ENCODE measurements at places on chromosomes 13 and 19.

GRCh38 chr13:97108530-97108900 lies 113.6 kb upstream of the MBNL2 start:
- no peak for DNase-seq

GRCh38 chr19:12695096-12695495 lies 1.3 kb downstream of the FBXW9 start:
- no peak for DNase-seq

DNA sequence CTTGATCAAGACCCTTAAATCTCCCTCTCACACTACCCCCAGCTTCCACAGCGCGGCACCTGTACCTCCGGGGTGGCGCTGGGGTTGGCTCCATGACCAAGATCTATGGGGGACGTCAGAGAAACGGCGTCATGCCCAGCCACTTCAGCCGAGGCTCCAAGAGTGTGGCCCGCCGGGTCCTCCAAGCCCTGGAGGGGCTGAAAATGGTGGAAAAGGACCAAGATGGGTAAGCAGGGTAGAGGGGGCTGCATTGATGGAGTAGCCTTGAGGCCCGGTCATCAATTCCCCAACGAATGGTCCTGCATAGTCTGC lies 8.1 kb upstream of the CD79A start:
- DNase-seq, result no peak

DNA sequence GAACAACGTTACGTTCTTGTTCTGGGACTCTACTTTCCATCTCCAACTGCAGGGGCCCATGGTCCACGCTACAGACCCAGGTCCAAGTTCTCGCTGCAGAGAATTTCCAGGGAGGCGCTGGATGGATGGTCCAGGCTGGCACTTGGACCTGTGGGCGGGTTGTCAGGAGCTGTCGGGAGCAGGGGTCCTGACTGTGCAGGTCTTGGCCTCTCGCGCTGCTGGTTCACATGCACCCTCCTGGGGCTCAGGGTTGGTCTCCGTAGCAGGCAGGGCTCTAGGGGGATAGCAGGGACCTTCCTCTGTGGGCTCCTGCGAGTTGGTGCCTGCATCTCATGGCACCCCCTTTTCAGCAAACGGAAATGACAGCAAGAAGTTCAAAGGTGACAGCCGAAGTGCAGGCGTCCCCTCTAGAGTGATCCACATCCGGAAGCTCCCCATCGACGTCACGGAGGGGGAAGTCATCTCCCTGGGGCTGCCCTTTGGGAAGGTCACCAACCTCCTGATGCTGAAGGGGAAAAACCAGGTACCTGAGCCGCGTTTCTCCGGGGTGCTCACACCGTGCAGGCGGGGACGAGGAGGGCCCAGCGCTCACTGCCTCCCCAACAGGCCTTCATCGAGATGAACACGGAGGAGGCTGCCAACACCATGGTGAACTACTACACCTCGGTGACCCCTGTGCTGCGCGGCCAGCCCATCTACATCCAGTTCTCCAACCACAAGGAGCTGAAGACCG lies 6.6 kb downstream of the PTBP1 start:
- DNase-seq, result peak; percentile 24

DNA sequence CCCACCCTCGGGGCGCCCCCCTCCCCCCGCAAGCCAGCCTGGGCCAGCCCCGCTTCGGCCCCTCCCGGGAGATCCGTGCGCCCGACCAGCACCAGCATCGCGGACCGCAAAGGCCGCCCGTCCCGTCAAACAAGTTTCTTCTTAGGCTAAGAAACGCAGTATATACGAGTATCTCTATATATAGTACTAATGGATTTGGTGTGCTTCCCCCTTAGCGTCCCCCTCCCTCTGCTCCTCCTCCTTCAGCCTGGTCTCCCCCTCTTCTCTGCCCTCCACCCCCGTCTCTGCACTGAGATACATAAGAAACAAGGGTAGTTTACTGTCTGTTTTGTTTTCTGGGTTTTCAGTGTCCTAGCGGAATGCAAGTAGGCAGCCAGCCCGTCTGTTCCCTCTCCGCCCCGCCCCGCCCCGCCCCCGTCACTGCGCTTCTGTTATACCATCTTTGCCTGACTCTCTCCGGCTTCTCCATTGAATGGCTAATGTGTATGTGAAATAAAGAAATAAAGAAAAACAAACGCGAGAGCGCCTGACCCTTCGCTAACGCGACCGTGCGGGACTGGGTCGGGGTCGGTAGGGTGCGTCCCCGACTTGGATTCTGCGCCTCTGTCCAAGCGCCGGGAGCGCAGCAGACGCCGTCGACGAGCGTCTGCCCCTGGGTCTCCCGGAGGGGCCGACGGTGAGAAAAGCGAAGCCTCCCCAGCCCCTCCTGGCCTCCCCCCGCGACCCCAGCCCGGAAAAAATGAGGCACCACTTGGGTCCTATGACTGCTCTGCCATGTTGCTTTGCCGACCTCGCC lies 4.2 kb downstream of the LYL1 start:
- peak; percentile 83 for DNase-seq

DNA sequence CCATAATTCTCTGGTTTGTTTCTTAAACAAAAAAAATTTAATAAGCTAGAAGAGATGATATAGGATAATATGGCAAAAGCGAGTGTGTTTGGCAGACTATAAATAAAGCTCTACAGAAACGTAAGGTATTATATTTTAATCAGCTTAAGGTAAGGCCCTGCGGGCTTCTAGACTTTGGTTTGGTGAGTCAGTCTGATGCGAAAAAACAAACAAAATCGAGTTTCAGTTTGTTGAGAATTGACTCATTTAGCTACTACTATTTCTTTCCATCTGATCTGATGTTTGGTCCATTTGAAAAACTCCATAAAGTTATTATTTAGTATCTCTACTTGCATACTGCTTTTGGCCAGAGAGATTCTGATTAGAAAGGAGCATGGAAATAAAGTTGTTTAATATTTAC lies 138.0 kb downstream of the MIPEP start:
- DNase-seq, result no peak

Data from left hindlimb (tissue), 1 donor.